ENCODE measurements at places on chromosomes 13 and 19.

- no peak for DNase-seq
These were observed 82.9 kb upstream of the CACNA1A start for GRCh38 chr19:13588957-13589833.

GRCh38 chr13:58989556-58989955, 1174.2 kb downstream of the DIAPH3 start:
- DNase-seq: no peak

DNA sequence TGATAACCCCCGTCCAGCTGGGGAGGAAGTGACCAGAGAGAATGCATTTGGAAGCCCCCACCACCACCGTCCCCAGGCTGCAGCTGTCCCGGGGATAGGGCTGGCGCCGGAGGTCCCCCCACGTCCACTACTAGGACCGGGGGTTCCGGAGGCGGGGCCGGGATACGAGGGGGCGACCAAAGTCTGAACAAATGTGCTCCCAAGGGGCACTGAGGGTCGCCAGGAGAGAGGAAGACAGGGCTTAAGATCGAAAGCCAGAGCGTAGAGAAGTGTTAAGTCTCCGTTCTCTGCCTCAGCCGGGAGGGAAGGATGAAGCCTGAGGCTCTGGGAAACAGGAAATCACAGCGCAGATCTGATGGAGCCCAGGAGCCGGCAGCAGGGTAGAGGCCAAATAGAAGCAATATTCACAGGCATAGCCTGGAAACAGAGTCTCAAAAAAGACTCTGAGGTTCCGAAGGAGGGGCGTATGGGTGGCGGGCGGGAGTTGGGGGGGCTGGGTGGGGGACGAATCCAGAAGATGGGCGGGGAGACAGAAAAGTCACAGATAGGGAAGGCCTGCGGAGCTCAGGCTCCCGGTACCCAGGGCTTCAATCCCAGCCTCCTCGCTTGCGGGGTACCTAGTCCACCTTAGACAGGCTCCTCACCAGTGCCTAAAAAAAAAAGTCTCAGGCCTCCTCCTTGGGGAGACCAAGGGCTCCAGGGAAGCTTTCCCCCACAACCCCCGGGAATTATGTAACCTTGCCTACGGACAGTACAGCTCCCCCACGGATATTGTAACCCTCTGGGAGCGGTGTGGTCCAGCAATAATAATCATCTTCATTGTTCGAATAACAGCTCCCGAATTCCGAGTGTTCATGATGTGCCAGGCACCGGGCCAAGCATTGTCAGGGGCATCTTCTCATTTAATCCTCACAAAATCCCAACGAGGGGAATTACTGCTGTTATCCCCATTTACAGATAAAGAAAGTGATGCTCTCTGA, 1.1 kb upstream of the ERF start:
- no peak for DNase-seq

DNA sequence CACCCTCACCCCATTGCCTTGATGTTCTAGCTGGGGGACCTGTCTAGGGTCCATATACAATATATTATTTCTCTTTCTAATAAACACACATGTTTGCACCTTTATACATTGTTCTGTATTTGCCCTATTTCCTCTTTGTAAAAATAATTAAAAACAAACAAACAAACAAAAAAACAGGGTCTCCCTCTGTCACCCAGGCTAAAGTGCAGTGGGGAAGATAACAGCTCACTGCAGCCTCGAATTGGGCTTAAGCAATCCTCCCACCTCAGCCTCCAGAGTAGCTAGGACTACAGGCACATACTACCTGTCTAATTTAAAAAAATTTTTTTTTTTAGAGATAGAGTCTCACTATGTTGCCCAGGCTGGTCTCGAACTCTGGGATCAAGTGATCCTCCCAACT, 5.9 kb upstream of the FBN3 start:
- no peak for DNase-seq

DNA sequence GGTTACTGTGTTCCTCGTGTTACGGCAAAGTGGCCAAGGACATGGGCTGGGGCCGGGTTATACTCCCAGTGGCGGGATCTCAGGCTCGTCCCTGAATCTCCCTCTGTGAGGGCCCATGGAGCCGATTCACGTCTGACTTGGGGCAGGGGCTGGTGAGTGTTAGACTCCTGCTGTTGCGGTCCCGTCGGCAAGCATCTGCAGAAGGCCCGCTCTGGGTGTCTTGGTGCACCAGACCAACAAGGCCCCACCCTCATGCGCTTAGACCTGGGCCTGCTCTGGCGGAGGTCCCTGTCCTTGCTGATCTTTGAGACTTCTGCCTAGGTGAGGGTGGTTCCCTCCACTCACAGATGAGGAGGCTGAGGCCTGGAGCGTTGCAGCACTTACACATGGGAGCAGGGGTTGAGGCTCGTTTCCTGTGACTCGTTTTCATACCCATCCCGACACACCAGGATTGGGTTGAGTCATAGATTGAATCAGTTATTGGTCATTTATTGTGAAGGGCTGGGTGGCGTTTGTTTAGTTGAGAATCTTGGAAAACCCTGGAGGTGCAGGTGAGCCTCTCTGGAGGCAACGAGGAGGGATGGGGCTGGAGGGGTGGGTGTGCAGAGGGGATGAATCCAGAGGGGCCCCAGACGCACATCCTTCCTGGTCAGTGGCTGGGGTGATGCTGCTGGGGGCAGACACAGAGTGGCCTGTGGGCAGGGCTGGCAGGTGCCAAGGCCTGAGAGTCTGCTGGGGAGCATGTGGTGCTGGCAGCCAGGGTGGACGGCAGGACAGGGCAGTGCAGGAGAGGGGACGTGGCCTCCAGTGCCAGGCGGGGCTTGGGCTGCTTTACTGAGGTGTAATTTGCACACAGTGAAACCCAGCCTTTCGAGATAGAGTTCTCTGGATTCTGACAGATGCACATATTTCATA, 4.6 kb downstream of the EPN1 start:
- DNase-seq: no peak

DNA sequence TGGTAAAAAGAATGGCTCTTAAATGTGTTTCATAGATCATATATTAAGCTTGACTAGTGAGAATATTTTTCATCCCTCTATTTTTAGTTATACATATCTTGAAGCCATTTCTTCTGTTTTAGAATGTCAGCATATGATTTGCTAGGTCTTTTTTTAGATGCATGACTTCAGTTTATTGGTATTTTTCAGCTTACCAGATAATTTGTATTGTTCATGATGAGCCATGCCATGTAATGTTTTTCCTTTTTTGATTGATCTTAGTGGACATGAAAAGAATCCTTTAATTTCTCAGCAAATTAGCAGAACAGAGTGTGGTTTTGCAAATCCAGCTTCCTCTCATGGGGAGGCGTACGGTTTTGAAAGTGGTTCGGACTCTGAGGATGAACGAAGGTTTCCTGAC, 168.5 kb downstream of the LMO7 start:
- DNase-seq: no peak

DNA sequence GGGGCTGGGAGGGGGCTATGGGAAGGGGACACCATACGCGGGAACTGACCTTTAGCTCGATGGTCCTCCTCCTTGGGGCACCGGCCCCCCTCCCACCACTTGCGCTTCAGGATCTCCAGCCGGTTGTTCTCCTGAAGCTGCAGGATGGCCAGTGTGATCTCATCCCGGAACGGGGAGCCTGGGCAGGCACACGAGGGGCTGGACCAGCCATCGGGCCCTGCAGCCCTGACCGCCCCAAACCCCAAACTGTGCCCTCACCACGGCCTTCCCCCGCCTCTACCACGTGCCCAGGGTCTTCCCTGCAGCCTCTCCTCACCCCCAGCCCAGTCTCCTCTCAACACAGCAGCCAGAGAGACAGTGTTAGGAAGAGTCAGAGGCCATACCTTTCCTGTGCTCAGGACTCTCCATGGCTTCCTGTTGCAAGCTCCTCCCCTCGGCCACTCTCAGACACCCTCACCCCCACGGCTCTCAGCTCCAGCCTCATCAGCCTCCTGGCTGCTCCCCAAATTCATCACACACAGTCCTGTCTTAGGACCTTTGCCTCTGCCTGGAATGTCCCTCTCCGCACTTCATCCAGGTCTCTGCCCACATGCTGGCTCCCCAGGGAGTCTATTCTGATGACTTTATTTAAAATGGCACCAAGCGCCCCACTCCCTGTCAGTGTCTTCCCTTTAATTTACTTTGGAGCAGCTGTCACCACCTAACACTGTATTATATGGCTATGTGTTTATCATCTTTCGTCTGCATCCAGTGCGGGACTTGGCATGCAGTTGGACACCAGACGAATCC, 9.7 kb upstream of the ATP1A3 start:
- DNase-seq: no peak

DNA sequence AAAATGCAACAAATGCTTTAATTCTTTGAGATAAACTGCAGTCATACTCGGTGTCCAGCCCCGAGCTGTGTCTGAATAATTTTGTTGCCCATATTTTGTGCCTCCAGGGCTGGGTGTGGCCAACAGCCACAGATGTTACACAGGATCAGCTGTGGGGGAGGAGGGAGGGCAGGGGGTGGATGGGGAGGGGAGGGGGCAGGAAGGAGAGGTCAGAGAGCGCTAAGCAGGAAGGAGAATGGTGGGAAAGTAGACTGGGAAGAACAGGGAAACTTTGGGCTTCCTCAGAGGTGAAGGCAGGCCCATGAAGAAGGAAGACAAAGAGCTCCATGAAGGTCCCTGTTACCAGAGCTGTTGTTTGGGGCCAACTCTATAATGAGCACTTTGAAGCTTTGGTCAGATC, 295.8 kb downstream of the COG6 start:
- no peak for DNase-seq

- DNase-seq: no peak
These were observed 120.1 kb downstream of the ZNF486 start for GRCh38 chr19:20287070-20287469.

- no peak for DNase-seq
These were observed 8.3 kb upstream of the MZF1 start for GRCh38 chr19:58581227-58582141.

GRCh38 chr19:17908244-17908643, 24.6 kb upstream of the CCDC124 start:
- no peak for DNase-seq

DNA sequence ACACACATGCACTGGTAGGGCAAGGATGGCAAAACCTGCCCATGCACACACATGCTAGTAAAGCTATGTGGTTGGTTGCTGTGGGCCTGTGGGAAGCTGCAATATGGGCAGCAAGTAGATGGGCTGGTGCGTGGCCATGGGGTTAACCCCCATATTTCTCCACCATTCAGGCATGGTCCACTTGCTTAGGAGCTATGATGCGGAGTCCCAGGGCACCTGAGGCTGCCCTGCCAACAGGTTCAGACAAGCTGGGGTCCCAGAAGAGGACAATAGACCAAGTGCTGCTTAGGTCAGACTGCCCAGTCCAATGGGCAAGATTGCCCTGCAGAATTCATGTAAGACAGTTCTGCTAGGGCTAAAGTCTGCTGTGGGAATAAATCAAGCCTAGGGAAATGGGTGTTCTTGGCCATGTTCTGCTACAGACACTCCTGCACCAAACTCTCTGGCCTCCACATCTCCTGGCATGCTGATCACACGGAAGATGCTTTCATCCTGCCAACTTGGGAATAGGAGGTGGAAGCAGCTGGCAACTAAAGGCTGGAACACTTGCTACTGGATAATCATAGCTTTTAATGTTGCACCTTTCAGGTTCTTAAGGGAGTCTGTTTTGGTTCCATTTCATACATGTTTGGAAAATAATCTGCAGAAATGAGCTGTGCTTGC, 646.3 kb upstream of the SLITRK1 start:
- DNase-seq: no peak
